SK-N-MC (cell line): ENCODE measurements at places on chromosomes 16 and 17.

GRCh38 chr17:48293319-48294019 lies 136.5 kb downstream of the SKAP1 start:
- DNase-seq: no peak

- no peak for DNase-seq
Observed at GRCh38 chr17:71402661-71403141, 718.1 kb upstream of the SOX9 start.

DNA sequence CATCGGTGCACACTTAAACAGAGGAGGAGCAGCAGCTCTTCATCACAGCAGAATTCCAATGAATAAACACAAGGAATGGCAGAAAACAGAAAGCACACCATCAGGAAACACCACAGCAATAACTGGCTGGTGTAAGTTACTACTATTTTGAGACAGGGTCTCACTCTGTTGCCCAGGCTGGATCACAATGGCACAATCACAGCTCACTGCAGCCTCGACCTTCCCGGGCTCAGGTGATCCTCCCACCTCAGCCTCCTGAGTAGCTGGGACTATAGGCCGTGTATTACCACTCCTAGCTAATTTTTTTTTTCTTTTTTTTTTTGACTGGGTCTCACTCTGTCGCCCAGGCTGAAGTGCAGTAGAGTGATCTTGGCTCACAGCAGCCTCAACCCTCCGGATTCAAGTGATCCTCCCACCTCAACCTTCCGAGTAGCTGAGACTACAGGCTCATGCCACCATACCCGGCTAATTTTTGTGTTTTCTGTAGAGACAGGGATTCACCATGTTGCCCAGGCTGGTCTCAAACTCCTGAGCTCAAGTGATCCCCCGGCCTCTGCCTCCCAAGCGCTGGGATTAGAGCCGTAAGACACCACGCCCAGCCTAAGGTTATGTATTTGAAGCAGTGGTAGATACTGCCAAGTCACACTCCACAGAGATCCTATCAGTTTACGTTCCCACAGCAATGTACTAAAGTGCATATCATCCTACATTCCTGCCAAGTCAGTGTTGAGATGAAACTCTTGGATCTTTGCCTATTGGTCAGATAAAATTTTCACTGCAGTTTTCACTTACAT lies 20.7 kb downstream of the TRAP1 start:
- DNase-seq: no peak

DNA sequence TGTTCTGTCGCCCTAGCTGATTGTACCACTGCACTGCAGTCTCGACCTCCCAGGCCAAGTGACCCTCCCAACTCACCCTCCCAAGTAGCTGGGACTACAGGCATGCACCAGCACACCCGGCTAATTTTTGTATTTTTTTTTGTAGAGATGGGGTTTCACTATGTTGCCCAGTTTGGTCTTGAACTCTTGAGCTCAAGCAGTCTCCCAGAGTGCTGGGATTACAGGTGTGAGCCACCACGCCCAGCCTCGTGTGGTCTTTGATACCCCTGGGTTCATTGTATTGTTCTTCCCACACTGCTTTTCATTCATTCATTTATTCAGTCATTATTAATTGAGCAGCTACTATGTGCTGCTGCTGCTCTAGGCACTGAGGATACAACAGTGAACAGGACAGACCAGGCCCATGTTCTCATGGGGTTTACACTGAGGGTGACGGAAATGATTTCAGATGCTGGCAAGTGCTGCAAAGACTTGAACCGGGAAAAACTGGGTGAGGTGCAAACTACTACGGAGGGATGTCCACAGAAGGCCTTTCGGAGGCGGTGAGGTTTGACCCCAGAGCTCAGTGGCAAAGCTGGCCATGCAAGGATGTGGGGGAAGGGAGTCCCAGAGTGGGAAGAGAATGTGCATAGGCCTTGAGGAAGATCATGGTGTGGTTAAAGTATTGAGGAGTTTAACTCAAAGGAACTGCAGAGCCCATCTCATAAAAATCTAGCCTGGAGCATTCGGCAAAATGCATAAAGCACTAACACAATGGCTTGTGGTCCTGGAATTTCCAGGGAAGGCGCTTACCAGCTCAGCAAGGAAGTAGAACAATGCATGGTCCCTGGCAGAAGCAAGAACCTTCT lies 10.9 kb downstream of the ABCC1 start:
- DNase-seq: no peak

DNA sequence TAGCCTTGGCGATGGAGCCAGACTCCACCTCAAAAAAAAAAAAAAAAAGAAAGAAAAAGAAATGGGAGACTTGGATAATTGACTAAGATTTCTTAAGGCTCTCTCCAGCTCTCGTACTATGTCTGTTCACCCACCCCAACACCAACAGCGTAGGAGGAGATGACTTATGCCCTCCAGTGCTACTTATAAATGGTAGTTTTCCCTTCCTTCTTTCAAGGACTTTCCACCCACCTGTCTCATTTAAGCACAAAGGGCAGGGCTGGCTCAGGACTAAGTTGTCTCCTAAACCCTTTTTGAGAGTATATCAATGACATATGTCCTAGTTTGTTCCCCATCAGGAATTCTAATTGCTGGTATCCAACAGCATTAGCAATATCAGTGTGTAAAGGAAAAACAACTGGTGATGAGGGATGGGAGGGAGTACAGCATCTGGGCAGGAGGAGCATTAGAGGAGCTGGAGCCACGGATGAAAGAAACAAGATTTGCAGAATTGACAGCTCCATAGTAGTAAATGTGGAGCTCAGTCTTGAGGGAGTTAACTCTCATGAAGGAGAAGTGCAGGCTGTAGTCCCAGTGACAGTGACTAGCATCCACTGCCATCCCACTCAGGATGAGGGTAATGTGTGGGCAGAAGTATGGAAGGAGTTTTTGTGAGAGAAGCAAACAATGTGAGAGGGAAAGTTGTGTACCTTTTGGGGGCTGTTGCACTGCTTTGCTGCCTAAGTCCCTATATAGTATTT lies 17.2 kb downstream of the UBE2Z start:
- DNase-seq: no peak

- DNase-seq: no peak
Observed at GRCh38 chr16:83772806-83773205, 35.0 kb upstream of the HSBP1 start.

DNA sequence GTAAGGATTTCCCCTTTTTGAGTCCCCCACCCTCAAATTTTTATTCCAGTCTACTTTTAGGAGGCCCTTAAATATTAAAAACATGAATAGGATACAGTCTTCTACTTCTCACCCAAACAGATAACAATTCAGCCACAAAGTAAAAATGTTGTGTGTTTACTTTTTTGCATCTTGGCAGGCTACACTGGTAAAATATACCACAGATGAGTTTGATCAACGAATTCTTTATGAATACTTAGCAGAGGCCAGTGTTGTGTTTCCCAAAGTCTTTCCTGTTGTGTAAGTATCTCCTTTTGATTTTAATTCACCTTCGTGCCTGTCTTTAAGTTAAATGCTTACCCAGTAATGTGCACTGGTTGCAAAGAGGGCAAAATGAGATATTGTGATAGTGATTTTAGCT lies 34.4 kb upstream of the RAB11FIP4 start:
- DNase-seq: no peak

GRCh38 chr17:64092952-64093451 lies 36.9 kb downstream of the ERN1 start:
- no peak for DNase-seq

- no peak for DNase-seq
Observed at GRCh38 chr17:49664706-49665211, 13.1 kb downstream of the SPOP start.

DNA sequence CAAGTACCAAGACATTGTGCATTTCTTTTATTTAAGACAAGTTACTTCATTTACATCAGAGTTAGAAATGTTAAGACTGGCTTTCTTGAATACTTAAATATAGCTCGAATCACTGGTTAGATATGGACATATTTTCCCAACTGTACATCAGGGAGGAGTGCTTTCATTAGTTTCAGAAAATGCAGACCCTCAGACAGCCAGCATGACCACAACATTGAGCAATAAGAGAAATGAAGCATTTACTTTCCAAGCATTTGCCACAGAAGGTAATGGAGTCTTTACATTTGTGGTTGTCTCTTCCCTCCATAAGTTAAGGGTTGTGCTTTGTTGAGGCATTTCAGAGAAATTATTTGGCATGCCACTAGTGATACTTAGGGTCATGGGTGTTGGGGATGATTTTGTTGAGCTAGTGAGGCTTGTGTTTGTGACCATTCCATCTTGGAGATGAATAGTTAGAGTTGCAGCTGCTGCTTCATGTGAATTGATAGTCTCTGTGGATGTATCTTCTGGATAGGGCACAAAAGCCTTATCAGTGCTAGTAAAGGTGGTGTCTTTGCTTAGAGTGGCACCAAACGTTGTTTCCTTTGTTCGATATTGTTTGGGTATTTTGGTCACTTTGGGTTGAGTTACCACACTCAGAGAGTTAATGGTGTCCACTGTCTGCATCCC lies 2.1 kb downstream of the OMG start:
- no peak for DNase-seq

DNA sequence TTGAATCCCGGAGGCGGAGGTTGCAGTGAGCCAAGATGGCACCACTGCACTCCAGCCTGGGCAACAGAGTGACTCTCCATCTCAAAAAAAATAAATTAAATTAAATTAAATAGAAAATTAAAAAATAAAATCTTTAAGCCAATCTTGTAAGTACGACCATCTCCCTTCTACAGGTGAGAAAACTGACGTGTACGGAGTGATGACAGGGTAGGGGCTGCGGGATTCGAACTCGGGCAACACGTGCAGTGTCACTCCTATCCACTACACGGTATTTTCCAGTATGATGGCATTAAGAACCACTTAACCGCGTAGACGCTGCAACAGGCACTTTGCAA lies 762 bp downstream of the WDR59 start:
- no peak for DNase-seq

- no peak for DNase-seq
Observed at GRCh38 chr17:31392856-31393748, 1.6 kb downstream of the RAB11FIP4 start.

GRCh38 chr17:40953881-40954280 lies 12.9 kb downstream of the KRT39 start:
- no peak for DNase-seq

GRCh38 chr16:87584271-87584670 lies 18.0 kb upstream of the JPH3 start:
- DNase-seq: no peak

GRCh38 chr16:11350519-11350918 lies 5.3 kb downstream of the RMI2 start:
- no peak for DNase-seq

- no peak for DNase-seq
Observed at GRCh38 chr17:58320163-58320558, 8.4 kb downstream of the TSPOAP1 start.

GRCh38 chr17:47633996-47634395 lies 15.7 kb upstream of the KPNB1 start:
- DNase-seq: no peak

- DNase-seq: no peak
Observed at GRCh38 chr17:9258115-9259015, 237.1 kb downstream of the NTN1 start.

GRCh38 chr16:74297145-74297665 lies 591 bp downstream of the PSMD7 start:
- no peak for DNase-seq

DNA sequence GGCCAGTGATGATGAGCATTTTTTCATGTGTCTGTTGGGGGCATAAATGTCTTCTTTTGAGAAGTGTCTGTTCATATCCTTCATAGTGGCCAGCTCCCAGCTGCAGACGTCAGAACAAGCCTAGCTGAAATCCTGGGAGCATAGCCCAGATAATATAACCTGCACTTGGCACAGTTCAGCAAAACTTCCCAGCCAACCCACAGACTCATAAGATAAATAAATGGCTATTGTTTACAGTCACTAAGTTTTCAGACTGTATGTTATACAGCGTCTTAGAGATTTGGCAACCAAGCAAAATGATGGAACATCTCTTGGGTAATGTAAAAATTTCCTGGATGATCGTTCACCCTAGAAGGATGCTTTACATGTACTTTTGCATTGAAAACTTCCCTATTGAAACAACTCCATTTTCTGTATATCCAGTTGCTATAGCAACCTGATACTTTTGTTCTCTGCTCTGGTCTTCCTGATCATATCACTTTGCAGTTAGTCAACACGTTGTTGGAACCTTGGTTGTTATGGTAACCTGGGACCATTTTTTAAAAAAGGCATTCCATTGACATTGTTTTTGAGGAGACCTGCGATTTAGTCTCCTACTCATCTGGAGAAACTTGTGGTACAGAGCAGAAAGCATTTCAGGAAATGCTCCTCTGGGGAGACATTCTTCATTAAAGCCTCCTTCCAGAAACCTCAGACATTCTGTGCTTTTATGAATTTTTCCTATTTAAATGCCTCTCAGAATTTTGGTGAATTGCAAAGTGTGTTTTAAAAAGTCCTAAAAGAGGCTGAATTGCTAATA lies 378.7 kb downstream of the HS3ST4 start:
- DNase-seq: peak; percentile 99

DNA sequence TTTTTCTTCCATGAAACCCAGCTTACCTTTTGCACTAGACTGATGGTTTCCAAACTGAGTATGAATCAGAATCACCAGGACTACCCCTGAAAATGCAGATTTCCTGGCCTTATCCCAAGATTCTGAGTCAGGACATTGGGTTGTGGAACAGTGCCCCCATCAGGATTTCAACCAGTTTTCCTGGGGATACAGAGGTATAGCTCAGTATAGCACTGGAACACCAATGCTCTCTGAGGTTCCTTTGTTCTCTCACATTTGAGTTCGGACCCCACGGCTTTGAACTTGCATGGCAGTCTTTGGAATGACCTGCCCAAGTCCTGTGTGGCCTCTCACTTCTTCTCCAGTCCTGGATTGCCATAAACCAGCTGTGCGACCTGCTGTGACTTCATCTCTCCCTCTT lies 12.8 kb upstream of the CCL8 start:
- no peak for DNase-seq

DNA sequence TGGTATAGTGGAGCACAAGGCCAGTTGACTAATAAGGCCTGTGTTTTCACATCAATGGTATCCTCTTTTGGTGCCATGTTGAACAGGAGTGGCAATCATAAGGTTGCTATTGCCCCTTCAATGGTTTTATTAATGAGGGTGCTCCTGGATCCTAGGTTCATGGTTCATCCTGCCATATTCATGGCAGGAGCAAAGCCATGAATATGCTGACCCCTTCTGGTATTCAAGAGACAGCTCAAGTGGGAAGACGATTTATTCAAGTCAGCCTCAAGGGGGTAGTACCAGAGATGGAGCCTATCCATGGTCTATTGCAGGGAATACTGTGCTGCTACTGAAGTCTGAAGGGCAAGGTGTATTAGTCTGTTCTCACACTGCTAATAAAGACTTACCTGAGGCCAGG lies 2.6 kb downstream of the ABCA9 start:
- DNase-seq: no peak

GRCh38 chr16:79402356-79402755 lies 198.2 kb downstream of the MAF start:
- DNase-seq: no peak

- no peak for DNase-seq
Observed at GRCh38 chr17:42798011-42798382, 507 bp downstream of the COA3 start.

DNA sequence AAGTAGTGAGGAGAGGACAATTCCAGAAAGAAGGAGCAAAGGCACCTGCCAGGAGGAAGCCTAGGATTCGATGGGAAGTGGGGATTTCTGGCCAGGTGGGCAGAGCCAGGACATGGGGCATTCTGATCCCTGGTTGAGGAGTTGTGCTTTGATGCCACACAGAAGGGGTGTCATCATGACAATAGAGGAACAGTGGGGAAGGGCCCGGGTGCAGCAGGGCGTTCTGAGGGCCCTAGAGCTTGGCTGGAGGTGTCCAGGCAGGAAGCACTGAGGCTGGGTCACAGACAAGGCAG lies 4.3 kb downstream of the EVPLL start:
- no peak for DNase-seq

- no peak for DNase-seq
Observed at GRCh38 chr16:76854234-76854633, 336.8 kb upstream of the MON1B start.
